Activated naive CD8-positive, alpha-beta T cell treated with anti-CD3 and anti-CD28 coated beads for 36 hours (primary cell): ENCODE measurements at places on chromosomes 7 and 10. TPM values are rescaled to one million over a fixed set of nuclear protein-coding genes. Genes with fewer than 3 reads are reported as not detected.

GRCh38 chr7:74598558-74598957 is 59.0 kb upstream of the GTF2I start:
- peaks cover 9% of the 10 kb centered on the region for H3K4me1 ChIP-seq
- H3K27me3 ChIP-seq, result peaks cover 3% of the 10 kb centered on the region
- H3K4me3 ChIP-seq, result no peak overlapping the region

DNA sequence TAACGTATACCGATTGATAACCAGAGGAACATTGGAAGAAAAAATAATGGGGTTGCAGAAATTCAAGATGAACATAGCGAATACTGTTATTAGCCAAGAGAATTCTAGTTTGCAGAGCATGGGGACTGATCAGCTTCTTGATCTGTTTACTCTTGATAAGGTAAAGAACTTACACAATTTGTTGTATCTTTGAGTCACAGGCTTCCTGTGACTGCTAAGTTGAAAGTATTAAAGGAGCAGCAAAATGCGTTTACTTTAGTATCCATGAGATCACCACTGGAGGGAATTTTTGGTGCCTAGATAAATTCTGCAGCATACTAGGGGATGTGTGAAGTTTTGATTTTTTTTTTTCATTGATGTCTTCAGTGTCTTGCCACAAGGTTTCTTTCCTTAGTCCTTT is 103.6 kb downstream of the BTAF1 start:
- no peaks in the 10 kb centered on the region for H3K27me3 ChIP-seq
- H3K27ac ChIP-seq, result no peak overlapping the region
- H3K4me1 ChIP-seq, result peaks cover 4% of the 10 kb centered on the region
- no peak overlapping the region for H3K4me3 ChIP-seq
- no peak for DNase-seq

DNA sequence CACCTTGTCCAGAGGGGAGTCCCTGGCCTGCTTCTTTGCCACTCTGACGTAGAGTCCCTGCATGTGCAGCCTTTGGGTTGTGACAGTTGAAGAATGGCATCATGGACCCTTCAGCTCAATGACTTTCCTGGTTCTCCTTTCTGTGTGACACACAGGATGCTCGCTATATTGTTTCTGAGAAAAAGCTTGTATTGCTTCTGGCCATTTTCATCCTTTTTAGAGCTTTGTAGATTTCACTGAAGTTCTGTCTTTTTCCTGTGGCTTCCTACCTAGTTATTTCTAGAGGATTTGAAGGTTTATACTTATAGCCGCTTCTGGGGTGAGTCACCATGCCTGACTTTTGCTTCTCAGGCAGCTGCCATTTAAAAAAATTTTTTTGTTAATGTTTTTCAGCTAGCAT is 27.0 kb downstream of the SND1 start:
- H3K27me3 ChIP-seq, result no peaks in the 10 kb centered on the region
- H3K4me3 ChIP-seq, result no peak overlapping the region
- peaks cover 74% of the 10 kb centered on the region for H3K36me3 ChIP-seq
- no peak overlapping the region for H3K27ac ChIP-seq

Gene TWIST1
- total RNA-seq, result not detected

Gene PTF1A
- not detected for total RNA-seq

Gene FAM25G
- total RNA-seq, result not detected
